ENCODE measurements at places on chromosomes 7 and 10.

GRCh38 chr10:101228153-101228965, 904 bp downstream of the LBX1 start:
- no peak for DNase-seq

DNA sequence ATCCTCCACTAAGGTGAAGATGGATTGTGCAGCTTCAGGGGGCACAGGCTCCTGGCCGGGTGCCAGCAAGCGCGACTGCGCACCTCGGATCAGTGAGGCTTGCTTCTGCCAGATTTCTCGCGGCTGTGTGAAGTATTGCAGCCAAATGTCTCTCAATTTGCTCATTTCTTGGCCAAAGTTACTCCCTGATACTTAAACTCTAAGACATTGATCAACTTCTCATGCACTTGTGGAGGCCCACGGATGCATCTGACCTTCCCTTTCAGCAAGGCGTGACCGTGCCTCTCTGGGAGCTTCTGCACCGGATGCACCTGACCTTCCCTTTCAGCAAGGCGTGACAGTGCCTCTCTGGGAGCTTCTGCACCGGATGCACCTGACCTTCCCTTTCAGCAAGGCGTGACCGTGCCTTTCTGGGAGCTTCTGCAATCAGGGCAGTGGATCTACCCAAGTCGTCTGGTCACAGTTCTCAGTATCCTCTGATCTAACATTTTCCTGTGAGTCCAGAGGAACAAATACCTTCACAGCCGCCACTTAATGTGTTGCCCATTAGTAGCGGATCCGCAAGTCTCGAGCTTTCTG, 248.3 kb downstream of the ADARB2 start:
- no peak for DNase-seq

DNA sequence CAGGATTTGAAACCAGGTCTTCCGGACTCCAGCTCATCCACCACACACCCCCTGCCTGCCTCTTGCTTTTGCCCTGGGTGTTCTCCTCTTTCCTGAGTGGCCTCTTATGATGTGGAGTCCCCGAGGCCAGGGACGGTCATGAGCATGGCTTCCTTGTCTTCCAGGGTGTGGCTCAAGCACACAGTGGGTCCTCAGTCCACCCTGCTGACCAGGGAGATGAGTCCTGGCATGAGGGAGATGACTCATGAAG, 32.8 kb downstream of the DNAJB12 start:
- DNase-seq: no peak

GRCh38 chr7:134882481-134882880, 103.0 kb downstream of the CALD1 start:
- DNase-seq: no peak

- no peak for DNase-seq
These were observed 78.4 kb upstream of the ADO start for GRCh38 chr10:62726142-62726541.

GRCh38 chr7:14894826-14895225, 7.7 kb downstream of the DGKB start:
- DNase-seq: no peak

DNA sequence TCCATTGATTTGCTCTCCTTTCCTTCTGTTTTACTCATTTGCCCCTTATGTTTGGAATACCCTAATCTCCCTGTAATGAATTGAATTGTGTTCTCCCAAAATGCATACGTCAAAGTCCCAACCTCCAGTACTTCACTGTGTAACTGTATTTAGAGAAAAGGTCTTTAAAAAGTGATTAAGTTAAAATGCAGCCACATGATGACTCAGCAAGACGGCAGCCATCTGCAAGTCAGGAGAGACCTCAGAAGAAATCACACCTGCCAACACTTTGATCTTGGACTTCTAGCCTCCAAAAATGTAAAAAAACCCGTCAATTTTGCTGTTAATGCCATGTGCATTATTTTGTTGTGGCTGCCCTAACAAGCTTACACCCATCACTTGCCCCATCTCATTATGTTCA, 85.3 kb upstream of the PCLO start:
- DNase-seq: no peak

DNA sequence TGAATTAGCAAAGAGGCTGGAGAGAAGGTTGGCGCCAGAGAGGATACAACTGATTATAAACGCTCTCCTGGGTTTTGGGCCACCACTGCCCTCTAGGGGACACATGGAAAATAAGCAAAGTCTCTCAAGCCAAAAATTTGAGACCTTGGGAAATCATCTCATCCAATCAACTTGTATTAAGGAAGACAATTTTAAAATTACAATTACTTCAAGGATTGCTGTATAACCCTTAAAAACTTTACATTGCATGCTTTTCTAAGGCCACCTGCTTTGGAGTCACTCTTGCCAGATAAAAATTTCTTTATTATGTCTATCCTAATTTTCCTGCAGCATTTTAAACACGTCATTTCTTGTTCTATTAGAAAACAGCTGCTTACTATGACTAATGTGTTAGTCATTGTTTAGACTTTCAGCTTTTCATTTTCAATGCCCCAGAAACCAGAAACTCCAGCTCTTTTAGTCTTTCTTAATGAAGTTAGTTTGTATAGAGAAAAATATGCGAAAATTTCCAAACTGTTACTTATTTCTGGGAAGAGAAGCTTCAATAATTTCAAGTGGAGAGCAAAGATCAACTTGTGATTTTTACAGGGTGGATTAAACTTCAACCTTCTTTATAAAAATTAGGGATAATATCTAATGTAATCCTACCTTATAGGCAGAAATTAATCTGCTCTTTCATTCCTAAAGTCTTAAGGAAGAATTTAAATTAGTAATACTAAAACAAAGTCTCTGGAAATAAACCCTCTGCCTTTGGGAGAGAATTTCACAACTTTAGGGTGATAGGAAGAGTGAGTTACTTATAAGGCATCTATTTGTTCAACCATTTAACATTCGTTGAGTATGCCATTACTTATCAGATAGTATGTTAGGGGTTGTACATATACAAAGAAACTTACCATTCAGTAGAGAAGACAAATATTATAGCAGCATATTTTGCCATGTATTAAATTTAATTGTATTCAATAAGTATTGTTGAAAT, 20.6 kb upstream of the RHOBTB1 start:
- no peak for DNase-seq

DNA sequence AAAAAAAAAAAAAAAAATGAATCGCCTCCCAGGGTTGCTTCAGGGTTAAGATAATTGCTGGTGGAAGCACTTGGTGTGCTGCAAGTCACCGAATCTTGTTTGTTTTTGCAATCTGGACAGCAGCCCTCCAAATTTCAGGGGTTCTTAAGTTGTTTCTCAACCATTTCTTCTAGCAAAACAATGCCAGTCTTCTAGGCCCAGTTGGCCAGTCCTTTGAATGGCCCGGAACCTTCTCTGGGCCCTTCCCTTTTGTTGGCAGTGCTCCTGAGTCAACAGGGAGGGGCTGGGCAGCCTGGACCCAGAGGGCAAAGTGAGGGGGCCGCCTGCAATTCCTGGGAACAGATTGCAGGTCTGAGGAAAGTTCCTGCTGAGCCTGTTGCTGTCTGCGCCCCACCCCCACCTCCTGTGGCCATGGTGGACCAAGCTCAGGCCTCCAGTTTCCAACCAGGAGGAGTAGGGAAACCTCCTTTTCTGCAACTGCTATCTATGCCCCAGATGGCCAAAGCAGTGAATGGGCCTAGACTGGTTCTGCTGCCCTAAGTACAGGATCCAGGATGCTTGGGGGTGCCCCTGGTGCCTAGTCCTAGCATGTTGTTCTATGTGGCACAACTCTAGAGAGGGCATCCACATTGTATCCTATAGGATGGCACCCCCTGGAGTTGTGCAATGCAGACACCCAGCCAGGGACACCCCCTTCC, 31.4 kb upstream of the PDCD4 start:
- DNase-seq: no peak

DNA sequence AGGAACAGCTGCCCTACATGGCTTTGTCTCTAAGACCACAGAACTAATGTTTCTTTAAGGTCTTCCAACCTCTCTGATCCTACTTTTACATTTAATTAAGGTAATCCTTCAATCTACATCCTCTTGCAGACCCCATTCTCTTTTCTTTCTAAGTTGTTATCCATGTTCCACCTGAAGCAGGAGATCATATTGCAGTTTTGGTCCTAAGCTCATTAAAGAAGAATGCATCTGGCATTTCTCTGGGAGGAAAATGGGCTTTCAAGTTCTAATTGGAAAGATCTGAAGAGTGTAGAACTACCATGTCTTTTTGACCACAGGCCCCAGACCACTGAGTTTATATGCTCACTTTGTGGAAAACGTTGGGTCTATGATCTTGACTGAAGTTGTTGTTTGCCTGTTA, 111.2 kb downstream of the SEM1 start:
- DNase-seq: no peak

DNA sequence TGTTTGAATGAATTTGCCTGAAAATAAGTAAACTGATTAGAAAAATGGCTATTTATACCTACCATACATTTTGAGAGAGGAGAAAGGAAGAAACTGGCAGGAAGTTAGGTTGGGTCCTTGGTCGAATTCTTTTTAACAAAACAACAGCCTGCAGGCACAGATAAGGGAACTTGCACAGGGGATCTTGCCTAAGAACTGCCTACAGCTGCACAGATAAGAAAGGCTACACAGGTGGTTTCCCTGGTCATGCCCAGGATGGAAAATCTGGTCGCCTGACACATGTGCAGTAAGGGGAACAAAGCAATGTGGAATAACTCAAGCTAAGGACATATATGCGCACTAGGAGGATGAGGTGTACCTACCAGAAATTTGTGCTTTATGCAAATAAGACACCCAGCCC, 732.1 kb upstream of the POT1 start:
- no peak for DNase-seq

DNA sequence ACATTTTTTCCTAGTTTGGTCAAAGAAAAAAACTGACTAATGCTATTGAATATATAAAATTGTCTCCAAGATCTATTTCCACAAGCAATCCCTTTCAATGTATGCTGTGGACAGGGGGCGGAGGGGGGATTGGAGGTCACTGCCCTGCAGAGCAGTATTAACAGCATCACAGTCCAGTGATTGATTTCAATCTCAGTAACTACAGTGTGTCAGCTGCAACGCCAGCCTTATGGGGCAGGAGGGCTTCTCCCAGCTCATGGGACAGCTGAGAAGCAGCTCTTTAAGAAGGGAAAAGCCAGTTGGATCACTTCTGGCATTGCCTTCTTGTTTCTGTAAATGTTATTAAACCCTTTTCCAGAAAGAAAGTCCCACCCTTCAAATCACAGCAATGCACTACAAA, 65.0 kb downstream of the RAPGEF5 start:
- no peak for DNase-seq

All from NCI-H2107 (cell line).